A549 treated with RU486 at 1 μM for 4 hours (cell line): ENCODE measurements at places on chromosomes 6 and 20. TPM values are rescaled to one million over a fixed set of nuclear protein-coding genes. Genes with fewer than 3 reads are reported as not detected.

The KCNQ5 gene
- total RNA-seq, result 1.7 to 2.1 TPM (median 1.8 TPM) in 5 replicates

The CSNK2B gene
- total RNA-seq, result 168 to 197 TPM (median 178 TPM) in 5 replicates

The LY6G6D gene
- not detected in 5 replicates for total RNA-seq

The SLC24A3 gene
- total RNA-seq, result 0.03 TPM in 2 of 5 replicates, not detected in the others

The THEMIS gene
- not detected in 5 replicates for total RNA-seq
